ENCODE measurements at places on chromosomes 5 and 9.

DNA sequence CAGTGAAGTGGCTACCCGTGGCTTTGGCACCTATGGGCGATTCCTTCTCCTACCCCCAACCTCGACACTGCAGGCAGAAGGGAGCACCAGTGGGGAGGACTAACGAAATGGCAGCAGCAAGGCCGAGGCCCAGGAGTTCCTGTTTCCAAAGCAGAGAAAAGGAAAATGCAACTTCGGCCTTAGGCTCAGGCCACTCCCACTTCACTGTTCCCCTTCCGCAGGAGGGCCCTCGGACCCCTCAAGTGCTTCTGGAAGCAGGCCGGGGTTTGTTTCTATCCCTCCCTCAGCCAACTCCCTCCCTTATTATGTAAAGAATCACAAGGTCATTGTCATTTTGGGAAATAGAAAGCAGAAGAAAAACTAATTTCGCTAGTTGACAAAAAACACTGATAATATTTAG is 36.4 kb upstream of the NKX2-5 start:
- DNase-seq: no peak

- no peak for DNase-seq
These were observed 219.3 kb downstream of the CEMIP2 start for GRCh38 chr9:71549023-71549422.

DNA sequence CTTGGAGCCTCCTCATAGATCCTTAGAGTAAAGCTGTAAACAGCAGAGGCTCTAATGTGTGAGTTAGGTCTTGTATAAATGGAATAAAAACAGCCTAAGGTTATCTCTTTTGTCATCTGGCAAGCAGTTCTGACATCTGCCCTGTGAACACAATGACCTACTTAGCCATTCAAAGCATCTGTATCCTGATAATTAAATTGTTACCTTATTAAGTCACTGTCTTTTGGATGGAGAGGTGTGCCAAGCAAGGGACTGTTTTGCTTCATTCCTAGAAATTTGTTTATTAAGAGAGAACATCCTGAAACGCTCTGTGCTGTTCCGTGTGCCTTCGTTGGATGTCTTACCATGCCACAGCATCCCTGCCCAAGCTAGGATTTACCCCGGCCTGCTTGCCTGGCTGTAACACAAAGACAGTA is 1.5 kb downstream of the LSM11 start:
- no peak for DNase-seq

DNA sequence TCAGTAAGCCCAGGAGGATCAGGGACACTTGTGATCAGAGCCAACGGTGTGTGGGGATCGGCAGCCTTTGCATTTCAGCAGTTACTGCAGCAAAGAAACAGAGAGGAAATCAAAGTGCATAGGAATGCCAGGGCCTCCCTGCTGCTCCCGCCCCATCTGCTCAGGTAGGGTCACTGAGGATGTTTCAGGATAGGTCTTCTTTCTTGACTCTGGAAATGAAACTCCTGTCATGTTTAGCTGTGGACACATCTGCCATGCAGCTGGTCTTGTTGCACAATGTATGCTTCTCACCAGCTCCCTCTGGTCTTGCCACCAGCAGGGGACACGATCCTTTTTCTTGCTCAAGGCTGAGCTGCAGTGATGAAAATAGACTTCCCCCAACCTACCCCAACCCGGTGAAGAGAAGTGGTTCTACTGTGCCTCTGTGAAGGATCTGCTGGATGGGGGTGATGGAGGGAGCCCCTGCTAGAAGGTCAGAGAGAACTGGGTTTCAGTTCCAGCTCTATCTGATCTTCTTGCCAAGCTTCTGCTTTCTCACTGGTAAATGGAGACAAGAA is 185.2 kb upstream of the KLF4 start:
- peak; percentile 9 for DNase-seq
